ENCODE measurements at places on chromosomes 3 and 15.

DNA sequence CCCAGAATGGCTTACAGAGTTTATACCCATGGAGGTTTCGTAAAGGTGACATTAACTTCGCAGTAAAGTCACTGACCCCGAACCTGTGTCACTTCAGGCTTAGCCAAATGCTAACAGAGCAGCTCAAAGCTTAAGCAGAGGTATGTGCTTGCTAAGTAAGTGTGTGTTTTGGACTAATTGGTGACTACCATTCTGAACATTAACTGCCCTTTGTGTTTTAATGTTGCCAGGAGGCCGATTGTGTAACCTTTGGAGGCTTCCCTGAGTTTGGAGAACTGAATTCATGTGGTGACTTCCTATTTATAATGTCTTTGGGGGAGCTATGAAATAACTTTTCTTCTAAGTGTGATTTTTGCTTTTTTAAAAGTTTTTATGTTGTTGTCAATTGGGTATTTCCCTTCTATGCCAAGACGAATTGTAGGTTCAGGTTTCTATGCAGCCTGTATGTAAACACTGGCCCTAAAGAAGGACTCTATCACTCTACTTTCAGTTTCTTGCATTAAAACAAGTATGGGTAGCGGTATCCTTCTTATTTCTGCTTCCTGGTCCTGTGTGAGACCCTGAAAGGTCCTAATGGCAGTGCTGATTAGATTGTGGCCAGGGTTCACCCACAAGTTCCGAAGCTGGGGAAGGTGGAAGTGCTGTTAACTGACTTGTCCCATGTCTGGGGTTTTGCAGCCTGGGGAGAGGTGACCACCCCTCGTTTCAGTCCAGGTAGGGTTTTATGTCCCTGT, 86.3 kb downstream of the IGF1R start:
- DNase-seq: no peak

- DNase-seq: no peak
These were observed 2.7 kb downstream of the BNIP2 start for GRCh38 chr15:59686389-59686788.

- peak; percentile 52 for DNase-seq
These were observed 139.3 kb downstream of the FOXP1 start for GRCh38 chr3:71444028-71444860.

GRCh38 chr15:43449981-43450380, 43.0 kb downstream of the TP53BP1 start:
- no peak for DNase-seq

All from activated CD8-positive, alpha-beta memory T cell treated with anti-CD3 and anti-CD28 coated beads, Interleukin-2, amount 50 U/mL, for 4 hours (primary cell).